CD8-positive, alpha-beta memory T cell (primary cell): ENCODE measurements at places on chromosomes 1 and 21. TPM values are rescaled to one million over a fixed set of nuclear protein-coding genes. Genes with fewer than 3 reads are reported as not detected.
A peak's percentile ranks its signal among the peaks of the same experiment; 100 is the strongest.

The LIPI gene
- not detected for total RNA-seq

GRCh38 chr1:161730050-161730564 lies 8.8 kb downstream of the FCRLB start:
- H3K4me3 ChIP-seq = no peak overlapping the region
- H3K36me3 ChIP-seq = no peaks in the 10 kb centered on the region
- H3K4me1 ChIP-seq = peaks cover 23% of the 10 kb centered on the region
- H3K27ac ChIP-seq = no peak overlapping the region
- no peaks in the 10 kb centered on the region for H3K27me3 ChIP-seq

The SERINC2 gene
- 0.11 TPM for total RNA-seq

The CD84 gene
- 25.1 TPM for total RNA-seq

The SYPL2 gene
- not detected for total RNA-seq

DNA sequence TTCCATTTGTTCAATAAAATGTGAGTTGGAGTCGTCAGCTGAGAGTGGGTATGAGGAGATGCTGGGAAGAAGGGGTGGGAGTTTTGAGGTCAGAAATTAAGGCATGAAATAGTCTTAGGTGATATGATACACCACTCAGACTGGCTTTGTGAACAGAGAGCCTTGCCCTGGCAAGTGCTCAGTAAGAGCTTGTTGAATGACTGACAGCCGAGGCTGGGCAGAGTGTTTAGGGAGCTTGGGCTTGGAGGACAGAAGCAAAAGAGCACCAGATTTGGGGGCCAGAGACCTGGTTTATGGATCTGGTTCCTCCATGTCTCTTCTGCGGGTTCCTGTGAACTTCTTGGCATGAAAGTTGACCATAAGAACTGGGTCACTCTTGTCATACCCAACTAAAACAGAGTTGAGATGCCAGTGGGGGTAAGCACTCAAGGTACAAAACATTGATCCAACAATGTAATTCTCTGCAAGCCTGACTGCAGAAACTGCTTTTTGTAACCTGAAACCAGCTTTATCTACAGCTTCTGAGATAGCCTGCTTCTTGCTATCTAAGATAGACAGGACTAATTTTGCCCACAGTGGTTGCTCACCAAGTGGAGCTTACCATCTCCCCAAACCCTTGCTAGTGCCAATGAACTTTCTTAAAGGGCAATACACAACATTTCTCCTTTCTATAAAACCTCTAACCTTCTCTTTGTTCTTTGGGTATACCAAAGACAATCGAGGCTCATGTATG lies 126.4 kb downstream of the TENT5C start:
- DNase-seq = no peak
- peaks cover 10% of the 10 kb centered on the region for H3K4me1 ChIP-seq
- H3K27me3 ChIP-seq = no peaks in the 10 kb centered on the region
- no peak overlapping the region for H3K4me3 ChIP-seq
- H3K27ac ChIP-seq = no peak overlapping the region

The CLCA4 gene
- total RNA-seq = not detected

The E2F2 gene
- 19.6 TPM for total RNA-seq

GRCh38 chr1:117271959-117272358 lies 61.2 kb upstream of the VTCN1 start:
- no peak for DNase-seq
- H3K27me3 ChIP-seq = no peaks in the 10 kb centered on the region
- no peak overlapping the region for H3K27ac ChIP-seq
- no peaks in the 10 kb centered on the region for H3K4me1 ChIP-seq
- H3K4me3 ChIP-seq = no peak overlapping the region
- H3K36me3 ChIP-seq = no peaks in the 10 kb centered on the region

The MMEL1 gene
- total RNA-seq = 0.44 TPM

GRCh38 chr1:5125208-5125607 lies 470.8 kb downstream of the AJAP1 start:
- DNase-seq = no peak
- no peak overlapping the region for H3K27ac ChIP-seq
- H3K4me3 ChIP-seq = no peak overlapping the region
- no peaks in the 10 kb centered on the region for H3K27me3 ChIP-seq

GRCh38 chr1:23589585-23589986 lies 30.3 kb upstream of the ID3 start:
- no peak overlapping the region for H3K27ac ChIP-seq
- peaks cover 42% of the 10 kb centered on the region for H3K4me1 ChIP-seq
- no peak overlapping the region for H3K4me3 ChIP-seq
- H3K36me3 ChIP-seq = no peaks in the 10 kb centered on the region

- H3K27ac ChIP-seq = peak overlapping the region; percentile 60
- peaks cover 60% of the 10 kb centered on the region for H3K4me1 ChIP-seq
- peak overlapping the region; percentile 53 for H3K4me3 ChIP-seq
- H3K36me3 ChIP-seq = no peaks in the 10 kb centered on the region
Observed at GRCh38 chr1:24965571-24965930, 35.5 kb upstream of the RUNX3 start.

DNA sequence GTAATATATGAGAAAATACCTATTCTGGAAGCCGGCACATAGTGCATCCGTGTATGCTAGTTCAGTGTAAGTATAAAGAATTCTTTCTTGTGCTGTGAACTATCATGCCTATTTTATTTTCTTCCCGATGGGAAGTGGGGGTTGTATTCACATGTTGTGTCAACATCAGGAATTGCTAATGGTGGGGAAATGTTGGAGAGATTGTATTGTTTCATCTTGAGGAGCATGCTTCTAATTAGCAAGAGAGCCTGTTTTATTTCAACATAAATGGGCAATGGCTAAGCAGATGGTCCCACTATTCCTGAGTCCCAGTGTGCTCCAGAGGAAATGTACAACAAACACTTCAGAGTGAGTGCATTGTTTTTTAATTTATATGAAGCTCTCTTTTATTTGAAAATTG lies 485.2 kb downstream of the PLPP3 start:
- H3K4me1 ChIP-seq = no peaks in the 10 kb centered on the region
- H3K4me3 ChIP-seq = no peak overlapping the region
- no peaks in the 10 kb centered on the region for H3K36me3 ChIP-seq
- no peak overlapping the region for H3K27ac ChIP-seq
- H3K27me3 ChIP-seq = no peaks in the 10 kb centered on the region
